ENCODE measurements at places on chromosomes 1 and 21.
A peak's percentile ranks its signal among the peaks of the same experiment; 100 is the strongest.

DNA sequence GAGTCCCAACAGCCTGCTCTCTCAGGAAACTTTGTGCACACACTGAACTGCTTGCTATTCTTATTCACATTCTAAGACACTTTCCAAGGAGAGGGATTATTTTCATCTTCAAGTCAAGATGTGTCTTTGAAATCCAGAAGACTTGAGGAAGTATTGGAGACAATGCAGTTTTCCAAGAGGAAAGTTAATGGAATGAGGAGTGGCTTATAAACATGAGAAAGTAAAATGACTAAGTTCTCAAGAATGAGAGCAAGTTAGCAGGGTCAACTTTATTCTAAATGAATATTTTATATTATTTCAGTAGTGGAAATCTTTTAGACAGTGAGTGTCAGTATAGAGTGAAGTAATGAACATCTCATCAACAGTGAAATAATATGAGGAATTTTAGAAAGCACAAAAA, 1239.3 kb downstream of the MRPL39 start:
- no peak for DNase-seq

DNA sequence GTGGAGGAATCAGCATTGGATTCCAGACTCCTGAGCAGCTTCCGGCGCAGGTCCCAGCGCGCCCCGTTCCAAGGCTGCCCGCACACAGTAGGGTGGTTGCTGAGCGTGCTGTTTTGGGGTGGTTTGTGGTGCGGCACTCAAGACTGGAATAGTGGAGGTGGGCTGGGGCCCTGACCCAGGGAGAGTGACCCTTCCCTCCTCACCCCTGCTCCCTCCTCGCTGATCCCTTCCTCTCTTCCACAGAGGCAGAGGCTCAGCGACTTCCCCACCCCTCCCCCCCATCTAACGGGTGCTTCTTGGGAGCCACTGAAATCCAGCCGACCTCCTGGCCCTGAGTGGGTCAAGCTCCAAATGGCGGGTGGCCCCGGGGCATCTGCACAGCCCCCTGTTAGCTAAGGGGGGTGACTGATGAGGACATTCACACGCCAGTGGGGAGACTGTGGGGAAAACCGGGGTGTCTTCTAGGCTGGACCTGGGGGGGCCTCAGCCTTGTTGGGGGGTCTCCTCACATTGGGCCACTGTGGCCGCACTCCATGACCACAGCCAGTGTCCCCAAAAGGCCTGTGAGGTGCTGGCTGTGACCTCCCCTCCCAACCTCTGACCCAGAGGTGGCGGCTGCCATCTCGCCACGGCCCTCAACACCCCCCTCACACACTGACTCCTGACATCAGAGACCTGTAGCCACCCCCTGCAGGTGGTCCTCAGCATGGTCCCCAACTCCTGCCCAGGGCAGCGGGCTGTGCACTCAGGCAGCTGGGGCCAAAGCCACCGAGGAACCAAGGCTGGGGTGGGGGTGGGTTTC, 3.9 kb upstream of the HES4 start:
- no peak for DNase-seq

DNA sequence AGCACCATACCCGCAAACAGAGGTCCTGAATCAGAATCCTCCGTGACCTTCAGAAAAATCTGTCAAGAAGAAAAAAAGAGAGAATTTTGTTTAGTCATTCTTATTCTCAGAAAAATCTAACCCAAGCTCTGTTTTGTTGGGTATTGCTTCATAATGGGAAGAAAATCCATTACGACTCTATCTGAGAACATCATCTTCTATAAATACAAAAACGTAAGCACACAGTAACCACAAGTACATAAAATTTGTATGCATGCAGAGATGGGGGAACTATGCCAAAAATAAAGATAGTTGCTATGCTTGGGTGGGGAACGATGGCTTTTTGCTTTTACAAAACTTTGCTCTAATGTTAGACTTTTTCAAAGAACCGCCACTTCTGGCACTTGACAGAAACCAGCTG, 84.2 kb downstream of the ABCA4 start:
- DNase-seq: no peak

DNA sequence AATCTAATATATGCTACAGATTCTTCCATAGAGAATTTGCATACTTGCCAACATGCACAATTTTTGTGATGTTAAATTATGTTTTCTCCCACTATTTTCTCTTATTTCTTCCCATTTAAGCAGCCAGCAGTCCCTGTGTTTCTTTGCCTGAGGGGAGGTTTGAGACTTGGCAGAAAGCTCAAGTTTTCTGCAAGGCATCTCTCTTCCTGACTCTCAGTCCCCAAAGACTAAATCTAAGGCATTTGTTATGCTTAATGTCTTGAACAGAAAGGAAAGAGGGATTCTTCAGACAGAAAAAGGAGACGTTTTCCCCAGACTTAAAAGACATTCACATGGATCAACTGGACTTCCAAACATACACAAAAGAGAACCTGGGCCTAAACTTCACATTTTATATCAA, 354.4 kb downstream of the RYR2 start:
- DNase-seq: no peak

GRCh38 chr1:62784509-62785365, 805 bp downstream of the ATG4C start:
- DNase-seq: no peak

DNA sequence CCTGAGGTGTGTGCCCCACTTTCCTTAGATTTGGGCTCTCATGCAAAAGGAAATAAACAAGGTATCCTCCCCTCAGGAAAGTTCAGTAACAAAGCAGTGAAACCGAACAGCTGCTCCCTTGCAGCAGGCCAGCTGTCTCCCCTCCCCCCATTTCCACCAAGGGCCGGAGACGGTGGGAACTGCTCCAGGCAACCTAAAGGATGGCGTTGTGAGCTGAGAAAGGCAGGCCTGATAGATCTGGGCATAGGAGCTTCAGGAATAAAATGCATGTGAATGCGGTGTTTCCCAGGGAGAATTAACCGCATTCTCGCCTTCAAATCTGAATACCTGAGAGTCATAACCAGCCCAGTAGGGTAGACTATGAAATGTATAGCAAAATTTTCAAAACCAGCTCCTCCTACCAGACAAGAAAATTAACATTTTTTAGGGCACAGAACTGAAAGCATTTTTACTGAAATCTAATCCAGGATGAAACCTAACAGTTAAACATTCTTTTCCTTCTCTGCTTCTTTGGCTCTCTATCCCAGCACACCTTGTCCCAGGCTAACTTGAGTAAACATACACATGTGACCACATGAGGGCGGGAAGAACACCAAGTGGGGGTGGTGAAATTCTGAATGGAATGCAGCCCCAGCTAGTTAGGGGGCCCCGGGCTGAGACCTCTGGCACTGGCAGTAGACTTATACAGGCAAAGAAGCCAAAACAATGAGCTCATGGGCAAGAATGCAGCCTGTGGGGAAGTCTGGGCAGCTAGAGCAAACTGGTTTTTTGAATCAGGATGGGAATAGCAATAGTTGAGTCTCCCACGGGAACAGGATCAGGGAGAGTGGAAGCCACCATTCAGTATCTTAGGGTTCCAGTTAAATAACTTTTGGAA, 11.5 kb downstream of the MCL1 start:
- DNase-seq: peak; percentile 93

DNA sequence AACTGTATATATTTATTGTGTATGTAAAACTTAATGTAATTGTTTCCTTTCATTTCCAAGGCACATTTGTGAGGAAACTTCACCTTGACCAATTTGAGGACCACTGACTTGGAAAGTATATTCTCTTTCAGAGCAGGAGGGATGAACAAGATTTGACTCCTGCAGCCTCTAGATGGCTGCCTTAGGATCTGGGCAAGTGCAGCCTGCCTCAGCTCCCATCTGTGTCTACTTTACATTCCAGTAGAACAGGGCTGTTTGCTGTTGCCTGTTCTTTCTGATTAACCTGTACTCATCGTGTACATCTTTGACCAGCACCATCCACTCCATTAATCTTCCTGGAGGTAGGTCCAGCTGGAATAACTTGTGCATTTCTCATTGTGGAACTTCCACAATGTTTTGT, 312.8 kb downstream of the HLX start:
- no peak for DNase-seq

- peak; percentile 29 for DNase-seq
Observed at GRCh38 chr1:197178998-197179397, 32.5 kb upstream of the ASPM start.

DNA sequence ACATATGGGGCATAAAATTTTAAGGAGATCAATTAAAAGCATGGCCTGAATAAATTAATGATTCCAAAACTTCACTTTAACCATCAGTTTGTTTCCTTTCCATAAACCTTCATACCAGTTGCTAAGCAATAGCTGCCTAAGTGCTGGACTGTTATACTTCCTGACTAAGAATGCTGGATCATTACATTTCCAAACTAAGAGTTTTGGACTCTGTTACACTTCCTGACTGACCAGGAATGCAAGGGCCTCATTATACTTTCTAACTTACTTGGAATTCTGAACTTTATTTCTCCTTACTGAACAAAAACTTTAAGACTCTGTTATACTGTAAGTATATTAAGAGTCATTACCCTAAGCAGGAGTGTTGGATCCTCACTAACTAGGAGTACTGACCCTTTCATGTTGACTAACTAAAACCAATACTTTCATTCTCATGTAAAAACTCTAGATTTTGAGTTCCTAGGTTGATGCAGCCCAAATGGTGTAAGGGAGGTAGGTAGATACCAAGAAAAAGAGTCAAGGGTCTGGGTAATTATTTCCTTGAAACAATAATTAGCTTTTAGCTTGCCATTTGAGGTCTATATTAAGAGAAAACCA, 118.2 kb downstream of the FAF1 start:
- no peak for DNase-seq

GRCh38 chr1:175902281-175902680, 158.9 kb upstream of the TNR start:
- DNase-seq: no peak

DNA sequence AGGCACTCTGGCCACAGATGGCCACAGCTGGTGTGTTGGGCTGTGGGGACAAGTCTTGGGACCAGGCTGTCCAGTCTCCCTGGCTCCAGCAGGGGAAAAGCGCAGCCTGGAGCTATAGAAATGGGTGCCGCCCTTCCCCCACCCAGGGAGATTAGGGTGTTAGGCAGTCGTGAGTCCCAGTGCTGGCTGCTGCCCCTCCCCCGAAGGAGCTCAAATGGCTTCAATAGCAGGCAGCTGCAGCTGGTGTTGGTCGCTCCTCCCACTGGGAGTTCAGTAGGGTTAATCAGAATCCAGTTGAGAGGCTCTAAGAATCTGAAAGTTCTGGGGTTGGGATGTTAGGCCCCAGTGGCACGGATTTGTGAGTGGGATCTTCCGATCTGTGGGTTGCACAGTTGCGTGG, 595.6 kb upstream of the PKN2 start:
- DNase-seq: no peak

GRCh38 chr1:228000416-228000815, 6.4 kb upstream of the WNT3A start:
- DNase-seq: no peak

DNA sequence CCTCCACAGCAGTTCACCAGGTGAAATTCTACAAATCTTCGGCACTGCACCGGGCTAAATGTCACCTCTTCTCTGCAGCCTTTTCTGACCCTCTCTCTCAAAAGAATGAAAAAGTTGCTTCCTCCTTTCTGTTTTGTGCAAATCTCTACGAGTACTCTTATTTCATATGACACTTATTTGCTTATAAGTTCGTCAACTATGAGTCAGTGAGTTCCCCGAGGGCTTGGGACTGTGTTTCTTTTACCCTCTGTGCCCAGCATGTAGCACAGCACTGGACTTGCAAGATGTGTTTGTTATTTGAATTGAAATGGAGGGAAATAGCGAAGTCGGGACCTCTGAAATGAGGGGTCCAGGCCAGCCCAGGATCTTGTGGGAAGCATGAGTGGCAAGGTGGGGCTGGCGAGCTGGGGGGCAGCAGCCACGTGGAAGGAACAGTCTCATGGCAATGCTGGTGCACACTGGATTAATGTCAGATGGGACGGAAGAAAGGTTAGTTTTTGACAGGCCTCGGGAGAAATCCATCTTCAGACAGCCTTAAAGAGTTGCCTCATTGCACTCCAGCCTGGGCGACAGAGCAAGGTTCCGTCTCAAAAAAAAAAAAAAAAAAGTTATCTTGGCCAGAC, 6.2 kb downstream of the SLC6A9 start:
- no peak for DNase-seq

GRCh38 chr1:228833911-228834688, 98.8 kb downstream of the RHOU start:
- DNase-seq: no peak

DNA sequence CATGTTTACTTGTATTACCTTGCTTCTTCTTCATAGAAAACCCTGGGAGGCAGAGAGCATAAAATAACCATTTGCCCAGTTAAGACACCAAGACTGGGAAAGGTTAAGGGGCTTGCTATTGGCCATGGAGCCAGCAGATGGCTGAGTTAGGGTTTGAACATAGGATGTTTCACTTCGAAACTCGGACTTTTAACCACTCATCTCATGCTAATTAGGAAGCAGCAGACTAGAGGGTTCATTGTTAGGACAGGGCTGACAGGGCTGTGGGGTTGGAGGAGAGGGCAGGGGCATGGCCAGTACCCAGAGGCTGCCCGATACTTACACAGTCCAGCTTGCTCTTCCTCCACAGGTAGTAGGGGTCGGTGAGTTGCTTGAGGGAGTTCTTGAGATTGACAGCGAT, 17.0 kb downstream of the SLC26A9 start:
- no peak for DNase-seq

- no peak for DNase-seq
Observed at GRCh38 chr1:88890791-88891317, 513 bp downstream of the GTF2B start.

- no peak for DNase-seq
Observed at GRCh38 chr1:79295967-79296366, 289.4 kb upstream of the ADGRL4 start.

GRCh38 chr1:5565281-5566125, 426.7 kb downstream of the NPHP4 start:
- no peak for DNase-seq

DNA sequence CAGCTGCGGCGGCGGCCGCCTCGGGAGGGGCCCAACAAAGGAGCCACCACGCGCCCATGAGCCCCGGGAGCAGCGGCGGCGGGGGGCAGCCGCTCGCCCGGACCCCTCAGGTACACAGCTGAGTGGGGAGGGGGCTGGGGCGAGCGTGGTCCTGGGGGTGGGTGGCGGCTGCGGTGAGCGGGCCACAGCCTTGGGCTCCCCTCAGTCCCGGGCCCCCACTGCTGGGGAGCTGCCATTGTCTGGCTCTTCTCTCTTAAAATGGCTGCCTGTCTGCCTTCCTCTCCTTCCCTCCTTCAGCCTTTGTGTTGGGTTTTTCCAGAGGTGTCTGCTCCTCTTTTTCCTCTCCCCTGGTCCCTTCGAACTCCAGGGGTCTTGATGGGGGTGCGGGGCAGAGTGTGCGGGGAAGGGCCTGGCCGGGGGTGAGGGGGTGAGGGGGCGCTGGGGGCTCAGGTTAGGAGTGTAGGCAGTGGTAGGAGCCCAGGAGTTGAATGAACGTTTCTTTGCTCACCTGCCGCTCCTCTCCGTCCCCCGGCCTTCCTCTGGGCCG, 1.7 kb downstream of the ARID1A start:
- no peak for DNase-seq

DNA sequence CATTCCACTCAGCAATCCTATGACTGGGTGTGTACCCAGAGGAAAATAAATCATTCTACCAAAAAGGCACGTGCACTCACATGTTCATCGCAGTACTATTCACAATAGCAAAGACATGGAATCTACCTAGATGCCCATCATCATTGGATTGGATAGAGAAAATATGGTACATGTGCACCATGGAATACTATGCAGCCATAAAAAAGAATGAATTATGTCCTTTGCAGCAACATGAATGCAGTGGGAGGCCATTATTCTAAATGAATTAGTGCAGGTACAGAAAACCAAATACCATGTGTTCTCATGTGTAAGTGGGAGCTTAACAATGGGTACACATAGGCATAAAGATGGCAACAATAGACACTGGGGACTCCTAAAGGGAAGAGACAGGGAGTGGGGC, 39.9 kb upstream of the SLC35F3 start:
- DNase-seq: no peak
